CD4-positive, alpha-beta T cell treated with Interleukin-10 for 1 hour (primary cell): ENCODE measurements at places on chromosomes 6 and 20.

DNA sequence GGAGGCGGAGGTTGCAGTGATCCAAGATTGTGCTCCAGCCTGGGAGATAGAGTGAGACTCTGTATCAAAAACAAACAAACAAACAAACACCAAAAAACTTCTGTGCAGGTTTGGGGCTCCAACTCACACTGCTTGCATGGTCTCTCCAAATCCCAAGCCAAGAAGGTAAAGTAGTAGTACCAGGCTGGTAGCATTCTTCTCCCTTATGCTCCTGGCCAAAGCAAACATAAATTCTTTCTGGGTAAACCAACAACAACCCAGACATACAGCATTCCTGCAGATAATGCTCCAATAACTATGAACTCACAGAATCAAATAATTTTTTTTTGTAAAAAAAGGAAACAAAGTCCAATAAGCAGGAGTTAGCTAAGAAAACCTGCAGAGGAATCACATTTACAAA is 57.8 kb upstream of the KLHL31 start:
- DNase-seq, result no peak

DNA sequence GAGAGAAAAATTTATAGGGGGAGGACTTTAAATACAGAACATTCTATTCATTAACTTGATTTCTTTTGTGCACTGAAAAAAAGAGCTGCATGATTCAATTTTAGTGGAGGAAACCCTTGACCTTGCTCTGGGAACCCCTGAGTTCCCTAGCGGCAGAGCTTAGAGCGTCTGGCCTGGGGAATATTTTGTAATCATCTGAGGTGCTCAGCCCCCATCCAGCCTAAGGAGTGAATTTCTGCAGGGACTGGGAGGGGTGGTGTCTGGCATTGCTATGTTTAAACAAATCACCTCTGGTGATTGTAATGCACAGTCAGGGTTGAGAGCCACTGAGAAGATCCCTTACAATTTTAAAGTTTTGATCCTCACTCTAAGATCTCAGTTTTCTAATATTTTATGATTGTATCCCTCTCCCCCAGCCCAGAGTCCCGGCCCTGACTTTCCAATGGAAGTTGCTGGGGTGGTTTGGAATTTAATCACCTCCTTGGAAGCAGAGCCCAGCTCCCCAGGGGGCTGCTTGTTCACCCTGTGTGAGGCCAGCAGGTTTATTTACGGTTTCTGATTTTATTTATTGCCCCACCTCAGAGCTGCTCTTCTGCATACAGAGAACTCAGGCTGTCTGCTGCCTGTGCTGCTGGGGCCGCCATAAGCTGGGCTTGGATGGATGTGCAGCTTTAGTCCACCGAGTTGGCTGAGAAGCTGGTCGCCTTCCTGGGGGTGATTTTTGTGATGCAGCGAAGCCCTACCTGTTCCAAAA is 263.1 kb downstream of the LRFN2 start:
- no peak for DNase-seq

DNA sequence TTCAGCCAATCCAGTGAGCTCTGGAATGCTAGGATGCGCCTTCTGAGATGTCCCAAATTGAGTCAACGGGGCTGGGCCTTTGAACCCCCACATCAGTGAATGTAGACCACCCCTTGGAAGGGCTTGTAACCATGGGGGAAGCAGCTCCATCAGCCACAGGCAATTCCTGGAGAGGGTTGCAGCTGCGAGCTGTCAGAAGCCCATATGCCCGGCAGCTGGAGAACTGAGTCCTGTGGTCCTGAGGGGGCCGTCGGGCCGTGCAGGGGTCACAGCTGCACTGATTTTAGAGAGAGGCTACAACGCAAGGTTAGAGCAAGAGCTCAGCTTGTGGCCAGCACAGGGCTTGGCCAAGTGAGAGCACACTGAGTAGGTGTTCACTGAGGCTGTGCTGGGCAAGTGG is 121.3 kb downstream of the TOX2 start:
- no peak for DNase-seq

DNA sequence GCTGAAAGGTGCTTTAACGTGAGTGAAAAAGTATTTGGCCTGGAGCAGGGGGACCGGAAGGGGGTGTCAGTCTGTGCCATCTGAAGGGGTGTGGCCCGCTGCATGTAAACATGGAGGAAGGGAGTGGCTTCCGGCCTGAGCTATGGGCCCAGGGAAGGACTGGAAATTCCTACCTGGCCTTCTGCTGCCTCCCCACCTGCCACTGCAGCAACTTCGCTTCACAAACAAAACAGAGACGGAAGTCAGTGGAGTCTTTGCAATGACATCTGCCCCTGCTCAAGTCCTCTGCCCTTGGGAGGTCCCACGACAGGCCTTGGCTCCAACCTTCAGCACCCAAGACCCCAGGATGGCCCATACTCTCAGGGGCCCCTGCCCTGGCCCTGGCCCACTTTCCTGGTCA is 28.1 kb upstream of the FOXP4 start:
- no peak for DNase-seq

- no peak for DNase-seq
Measured at GRCh38 chr6:9702914-9703313, 712.0 kb downstream of the TFAP2A start.

DNA sequence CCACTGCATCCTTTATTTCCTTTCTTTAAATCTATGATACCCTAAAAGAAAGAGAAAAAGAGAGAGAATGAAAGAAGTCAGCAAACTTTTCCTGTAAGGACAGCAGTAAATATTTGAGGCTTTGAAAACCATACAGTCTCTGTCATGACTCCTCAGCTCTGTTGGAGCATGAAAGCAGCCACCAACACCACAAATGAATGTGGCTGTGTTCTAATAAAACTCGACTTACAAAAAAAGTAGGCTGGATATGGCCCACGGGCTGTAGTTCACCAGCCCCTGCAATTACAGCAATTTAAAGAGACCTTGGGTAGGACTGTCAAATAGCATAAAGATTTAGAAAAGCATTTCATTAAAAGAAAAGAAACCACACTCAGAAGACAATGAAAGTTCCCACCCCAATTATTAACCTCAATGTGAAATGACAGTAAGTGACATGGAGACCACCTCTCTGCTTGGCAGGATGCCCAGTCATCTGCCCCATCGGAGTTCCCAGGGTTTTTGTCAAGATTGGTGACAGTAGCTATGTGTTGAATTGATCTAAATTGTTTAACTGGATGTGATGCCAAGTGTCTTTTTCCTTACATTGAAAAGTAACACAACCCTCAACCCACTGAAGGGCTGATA is 50.9 kb downstream of the TNFRSF21 start:
- DNase-seq, result no peak

GRCh38 chr6:68476611-68477010 is 158.5 kb upstream of the ADGRB3 start:
- DNase-seq, result no peak

- DNase-seq, result no peak
Measured at GRCh38 chr6:35084041-35084491, 57.1 kb downstream of the TCP11 start.

- DNase-seq, result no peak
Measured at GRCh38 chr6:129501740-129502660, 208.0 kb downstream of the ARHGAP18 start.

GRCh38 chr6:158648682-158649131 is 1.1 kb upstream of the SYTL3 start:
- no peak for DNase-seq

DNA sequence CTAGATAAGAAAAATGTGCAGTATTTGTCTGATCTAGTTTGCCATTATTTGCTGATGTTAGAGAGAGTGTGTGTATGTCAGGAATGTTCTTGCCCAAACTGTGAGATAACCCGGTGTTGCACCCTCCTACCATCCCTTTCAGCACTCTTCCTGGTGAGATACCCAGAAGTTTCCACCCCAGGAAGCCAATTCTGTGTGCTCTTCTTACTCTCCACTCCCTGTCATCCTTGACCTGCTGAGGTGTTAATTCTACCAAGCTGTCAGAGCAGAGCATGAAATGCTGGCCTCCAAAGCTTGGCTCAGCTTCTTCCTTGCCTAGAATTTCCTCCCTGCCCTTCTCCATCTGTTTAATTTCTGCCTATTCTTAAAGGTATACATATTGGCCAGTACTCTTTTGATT is 237.3 kb upstream of the CNR1 start:
- no peak for DNase-seq

DNA sequence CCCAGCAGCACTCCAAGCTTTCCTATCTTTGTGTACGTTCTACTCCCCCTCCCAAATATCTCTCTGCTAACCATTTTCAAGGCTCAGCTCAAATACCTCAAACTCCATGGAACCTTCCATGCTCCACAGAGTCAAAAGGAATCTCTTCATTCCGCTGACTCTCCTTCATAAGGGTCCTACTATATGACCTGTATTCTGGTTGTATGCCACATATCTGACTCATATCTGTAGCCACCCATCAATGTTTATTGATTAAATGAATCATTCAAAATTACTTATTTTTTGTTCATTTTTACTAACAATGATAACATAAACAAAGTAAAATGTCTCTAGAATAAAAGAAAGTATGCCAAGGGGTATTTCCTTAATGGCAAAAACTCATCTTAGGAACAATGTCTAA is 123.2 kb downstream of the ARHGAP18 start:
- DNase-seq, result no peak

- no peak for DNase-seq
Measured at GRCh38 chr6:147430811-147431210, 77.7 kb upstream of the SAMD5 start.

- DNase-seq, result no peak
Measured at GRCh38 chr6:80329496-80329895, 223.0 kb downstream of the BCKDHB start.

DNA sequence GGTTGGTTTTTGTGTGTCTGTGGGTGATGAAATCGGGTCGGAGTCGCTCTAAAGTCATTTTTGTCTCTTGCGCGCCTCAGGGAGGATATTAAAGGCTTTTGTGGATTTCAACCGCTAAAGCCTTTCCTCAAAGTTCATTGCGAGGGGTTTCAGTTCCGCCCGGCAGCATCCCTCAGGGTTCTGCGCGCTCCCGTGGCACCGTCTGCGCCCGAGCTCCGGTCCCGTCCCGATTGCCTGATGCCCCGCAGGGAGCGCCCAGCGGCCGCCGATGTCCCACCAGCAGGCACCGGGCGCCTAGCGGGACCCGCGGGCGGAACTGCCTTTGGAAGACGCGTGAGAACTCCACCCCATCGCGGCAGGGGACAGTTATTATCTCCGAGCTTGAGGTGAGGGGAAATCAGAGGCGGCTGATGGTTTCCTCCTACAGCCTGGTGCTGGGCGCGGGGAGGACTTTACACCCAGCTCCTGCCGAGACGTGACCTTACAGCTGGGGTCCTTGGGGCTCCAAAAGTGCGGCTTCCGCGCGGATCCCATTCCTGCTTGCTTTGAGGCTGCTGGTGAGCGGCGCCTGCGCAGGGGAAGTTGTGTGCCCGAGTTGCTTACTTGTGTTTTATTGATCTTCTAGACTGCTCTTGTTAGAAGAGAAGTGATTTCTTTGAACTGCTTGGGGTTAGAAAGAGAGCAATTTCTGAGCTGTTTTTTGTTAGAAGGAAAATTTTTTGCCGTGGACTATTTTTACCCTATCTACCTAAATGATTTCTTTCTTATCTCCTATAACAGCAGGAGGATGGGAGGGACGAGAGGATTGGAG is 27.1 kb downstream of the ULBP1 start:
- DNase-seq, result peak; percentile 24

GRCh38 chr6:35360349-35361138 is 18.2 kb downstream of the PPARD start:
- no peak for DNase-seq

DNA sequence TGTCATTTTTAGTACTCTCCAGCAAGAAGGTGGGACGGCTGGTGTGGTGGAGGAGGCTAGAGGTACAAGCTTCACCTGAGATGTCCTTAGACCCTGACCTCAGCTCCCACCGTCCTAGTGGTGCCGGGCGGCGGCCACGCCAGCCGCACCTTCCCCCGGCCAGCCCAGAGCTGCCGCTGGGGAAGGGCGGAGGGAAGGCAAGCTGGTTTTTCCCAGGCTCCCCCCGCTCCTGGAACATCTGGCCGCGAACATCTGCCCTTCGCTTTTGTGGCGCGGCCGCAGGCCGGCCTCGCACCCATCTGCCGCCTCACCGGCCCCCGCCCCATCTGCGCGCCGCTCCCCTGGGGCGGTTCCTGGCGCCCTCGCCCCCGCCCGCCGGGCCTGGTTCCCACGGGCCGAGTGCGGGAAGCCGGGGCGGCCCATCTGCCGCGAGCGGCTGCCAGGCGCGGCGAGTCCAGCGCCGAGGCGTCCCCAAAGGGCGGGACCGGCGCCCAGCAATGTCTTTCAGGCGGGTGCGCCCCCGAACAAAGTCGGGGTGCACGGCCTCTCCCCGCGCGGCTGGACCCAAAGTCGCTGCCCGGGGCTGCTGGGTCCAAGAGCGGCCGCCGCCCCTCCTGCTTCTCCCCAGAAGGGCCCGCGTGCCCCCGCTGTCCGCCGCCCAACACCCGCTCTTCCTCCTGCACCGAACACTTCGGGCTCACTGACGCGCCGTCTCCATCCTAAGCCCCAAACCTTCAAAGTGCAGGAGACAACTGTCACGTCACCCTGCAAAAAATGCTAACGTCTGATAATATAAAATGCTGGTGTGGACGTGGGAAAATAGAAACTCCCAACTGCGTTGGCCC is 17.3 kb upstream of the ID1 start:
- DNase-seq, result no peak

DNA sequence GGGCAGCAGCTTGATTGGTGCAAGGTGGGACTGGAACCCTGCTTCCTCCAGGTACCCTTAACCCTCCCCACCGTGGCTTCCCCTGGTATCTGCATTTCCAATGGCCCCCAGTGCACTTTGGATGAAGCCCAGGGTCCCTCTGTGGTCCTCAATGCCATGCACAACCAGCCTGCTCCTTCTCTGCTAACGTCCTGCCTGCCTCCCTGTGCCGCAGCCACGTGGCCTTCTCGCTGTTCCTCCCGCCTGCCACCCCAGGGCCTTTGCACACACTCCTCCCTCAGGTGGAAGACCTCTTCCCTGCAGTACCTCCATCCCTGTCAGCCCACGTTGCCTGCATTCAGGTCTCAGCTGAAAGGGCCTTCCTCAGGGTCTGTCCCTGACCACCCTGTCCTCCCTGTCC is 101.6 kb downstream of the BMP7 start:
- DNase-seq, result no peak

GRCh38 chr6:98054453-98054852 is 771.4 kb upstream of the MMS22L start:
- DNase-seq, result no peak

GRCh38 chr6:22886650-22887581 is 317.6 kb downstream of the HDGFL1 start:
- no peak for DNase-seq

- no peak for DNase-seq
Measured at GRCh38 chr20:62029296-62029695, 36.4 kb downstream of the TAF4 start.

GRCh38 chr6:3794092-3794491 is 42.6 kb upstream of the PXDC1 start:
- no peak for DNase-seq

DNA sequence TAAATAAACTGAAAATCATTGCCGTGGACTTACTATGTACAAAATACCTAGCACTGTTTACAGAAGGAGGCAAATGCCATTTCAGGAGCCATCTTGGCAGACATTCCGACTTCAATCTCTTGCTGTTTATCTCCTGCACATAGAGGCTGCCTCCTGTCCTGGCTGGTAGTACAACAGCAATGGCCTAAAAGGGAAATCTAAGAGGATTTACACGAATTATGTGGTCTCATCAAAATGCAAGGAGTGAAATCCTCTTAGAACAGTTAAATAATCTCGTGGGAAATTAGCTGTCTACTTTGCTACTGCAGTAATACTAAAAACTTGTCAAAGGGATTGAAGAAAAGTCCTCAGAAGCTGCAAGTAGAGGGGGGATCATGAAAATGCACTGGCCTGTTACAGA is 82.2 kb upstream of the SLC2A12 start:
- no peak for DNase-seq
